ENCODE measurements at places on chromosomes 2 and 18.

- no peak for DNase-seq
These were observed 341.2 kb downstream of the CLIP4 start for GRCh38 chr2:29456429-29456828.

GRCh38 chr2:26396734-26397298, 4.9 kb upstream of the DRC1 start:
- no peak for DNase-seq

- DNase-seq = no peak
These were observed 1.4 kb downstream of the VRK2 start for GRCh38 chr2:58047961-58048360.

DNA sequence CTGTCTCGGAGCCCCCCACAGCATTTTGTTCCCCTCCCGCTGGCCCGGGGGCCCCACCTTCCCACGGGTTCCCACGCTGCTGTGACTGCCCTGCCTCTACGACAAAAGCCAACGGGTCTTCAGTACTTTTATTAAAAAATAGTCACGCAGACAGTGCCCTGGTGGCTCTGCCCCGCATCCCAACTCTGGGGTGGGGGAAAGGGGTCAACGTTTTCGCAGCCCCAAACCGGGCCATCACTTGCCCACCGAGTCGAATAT, 1.0 kb downstream of the UCN start:
- no peak for DNase-seq

- DNase-seq = no peak
These were observed 593.2 kb upstream of the ZNF804A start for GRCh38 chr2:184004948-184005672.

DNA sequence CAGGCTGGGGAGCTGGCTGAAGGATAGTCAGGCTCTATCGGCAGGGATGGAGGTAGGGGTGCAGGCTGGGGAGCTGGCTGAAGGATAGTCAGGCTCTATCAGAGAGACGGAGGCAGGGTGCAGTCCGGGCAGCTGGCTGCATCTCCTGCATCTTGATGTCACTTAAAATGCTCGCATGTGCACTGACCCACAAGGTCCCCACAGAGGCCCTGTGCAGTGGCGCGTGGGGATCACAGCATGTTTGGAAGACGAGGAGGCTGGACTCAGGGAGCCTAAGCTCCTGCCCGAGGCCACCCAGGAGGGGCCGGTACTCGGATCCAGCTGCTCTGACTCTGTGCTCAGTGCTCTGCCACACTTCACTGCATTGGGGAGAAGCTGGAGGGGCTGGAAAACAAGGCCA, 189.0 kb upstream of the HDAC4 start:
- DNase-seq = no peak

DNA sequence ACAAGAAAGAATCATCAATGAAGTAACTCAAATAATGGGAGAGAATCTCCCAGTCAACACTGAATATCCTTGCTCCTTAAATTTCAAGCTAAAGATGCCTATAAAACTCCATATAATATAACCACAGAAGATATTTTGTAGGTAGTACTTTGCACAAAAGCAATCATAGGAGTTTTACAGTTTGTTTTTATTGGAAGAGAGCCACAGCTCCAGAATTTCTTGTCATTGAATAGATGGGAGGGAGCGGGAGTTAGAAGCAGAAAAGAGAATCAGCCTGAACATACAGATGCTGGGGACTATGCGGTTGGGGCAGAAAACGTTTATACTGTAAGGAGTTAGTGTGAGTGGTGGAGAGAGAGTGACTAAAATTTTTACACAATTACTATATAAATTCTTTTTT, 18.3 kb upstream of the SMAD4 start:
- no peak for DNase-seq
